Vein endothelial cell (primary cell): ENCODE measurements at places on chromosomes 5 and 9. TPM values are rescaled to one million over a fixed set of nuclear protein-coding genes. Genes with fewer than 3 reads are reported as not detected.

EGFLAM gene
- under 0.01 and 0.96 TPM in 2 replicates for total RNA-seq

ZNF618 gene
- total RNA-seq: 28.2 and 41.2 TPM in 2 replicates

CDH9 gene
- total RNA-seq: not detected in 2 replicates

C1QTNF2 gene
- total RNA-seq: 0.10 TPM in 1 of 2 replicates, not detected in the other

PHYHD1 gene
- 0.19 and 1.3 TPM in 2 replicates for total RNA-seq

DOCK2 gene
- 0.86 and 1.3 TPM in 2 replicates for total RNA-seq

GPR151 gene
- not detected in 2 replicates for total RNA-seq

GFI1B gene
- total RNA-seq: not detected in 2 replicates

AGXT2 gene
- total RNA-seq: not detected in 2 replicates
